HFFc6 (cell line): ENCODE measurements at places on chromosomes 3 and 15. TPM values are rescaled to one million over a fixed set of nuclear protein-coding genes. Genes with fewer than 3 reads are reported as not detected.

GRCh38 chr3:41148478-41148877 is 50.8 kb upstream of the CTNNB1 start:
- DNase-seq = no peak
- no peaks in the 10 kb centered on the region for H3K36me3 ChIP-seq

- H3K27me3 ChIP-seq = peaks cover 1% of the 10 kb centered on the region
- H3K36me3 ChIP-seq = no peaks in the 10 kb centered on the region
- H3K27ac ChIP-seq = no peak overlapping the region
Observed at GRCh38 chr3:122004991-122005565, 17.0 kb downstream of the ILDR1 start.

HCN4 gene
- total RNA-seq = not detected in 2 replicates

DNA sequence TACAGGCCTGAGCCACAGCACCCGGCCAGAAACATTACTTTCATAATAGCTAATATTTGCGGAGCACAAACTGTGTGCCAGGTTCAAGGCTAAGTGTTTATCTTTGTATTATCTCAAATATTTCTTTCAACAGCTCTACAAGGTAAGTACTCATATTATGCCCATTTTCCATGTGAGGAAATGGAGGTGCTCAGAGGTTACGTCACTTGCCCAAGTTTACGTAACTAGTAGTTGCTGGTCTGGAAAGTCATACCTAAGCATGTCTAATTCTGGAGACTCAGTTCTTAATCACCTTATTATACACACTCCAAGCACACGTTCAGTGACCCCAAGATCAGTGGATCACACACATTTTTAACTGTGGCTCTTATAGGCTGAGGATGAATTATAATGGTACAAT is 177.5 kb downstream of the OXSM start:
- no peak overlapping the region for H3K27ac ChIP-seq
- no peaks in the 10 kb centered on the region for H3K4me1 ChIP-seq
- no peak overlapping the region for H3K4me3 ChIP-seq

DNA sequence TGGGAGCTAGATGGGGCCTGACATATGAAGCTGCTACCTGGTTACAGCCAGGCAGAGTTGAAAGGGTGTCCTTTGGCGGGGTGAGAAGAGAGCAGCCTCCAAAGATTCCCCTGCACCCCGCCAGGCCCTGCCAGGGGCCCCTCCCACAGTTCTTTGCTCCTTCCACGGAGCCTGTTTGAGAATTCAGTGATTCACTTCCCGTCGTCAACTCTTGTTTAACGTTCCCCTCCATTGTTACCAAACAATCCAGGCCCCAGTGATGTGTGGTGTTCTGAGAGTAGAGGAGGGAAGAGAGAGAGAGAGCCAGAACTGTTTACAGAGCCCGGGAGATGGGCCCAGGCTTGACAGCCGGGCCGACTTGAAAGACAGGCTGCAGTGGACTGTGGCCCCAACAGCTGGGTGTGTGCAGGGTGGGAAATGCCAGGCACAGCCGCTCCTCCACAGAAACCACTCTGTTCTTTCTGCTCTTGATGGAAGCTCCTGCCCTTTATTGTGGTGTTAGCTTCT is 81.5 kb downstream of the SMAD3 start:
- peaks cover 14% of the 10 kb centered on the region for H3K27me3 ChIP-seq
- peaks cover 97% of the 10 kb centered on the region for H3K4me1 ChIP-seq
- peaks cover 10% of the 10 kb centered on the region for H3K36me3 ChIP-seq
- peak overlapping the region; percentile 94 for H3K27ac ChIP-seq

- peak overlapping the region; percentile 88 for H3K27ac ChIP-seq
- H3K36me3 ChIP-seq = peaks cover 28% of the 10 kb centered on the region
- no peak for DNase-seq
- H3K4me1 ChIP-seq = peaks cover 55% of the 10 kb centered on the region
- no peak overlapping the region; the same call in 1 of the 2 replicates for H3K4me3 ChIP-seq
Observed at GRCh38 chr3:188899881-188900280, 271.9 kb upstream of the TPRG1 start.

BCHE gene
- not detected in 3 replicates for total RNA-seq

DNA sequence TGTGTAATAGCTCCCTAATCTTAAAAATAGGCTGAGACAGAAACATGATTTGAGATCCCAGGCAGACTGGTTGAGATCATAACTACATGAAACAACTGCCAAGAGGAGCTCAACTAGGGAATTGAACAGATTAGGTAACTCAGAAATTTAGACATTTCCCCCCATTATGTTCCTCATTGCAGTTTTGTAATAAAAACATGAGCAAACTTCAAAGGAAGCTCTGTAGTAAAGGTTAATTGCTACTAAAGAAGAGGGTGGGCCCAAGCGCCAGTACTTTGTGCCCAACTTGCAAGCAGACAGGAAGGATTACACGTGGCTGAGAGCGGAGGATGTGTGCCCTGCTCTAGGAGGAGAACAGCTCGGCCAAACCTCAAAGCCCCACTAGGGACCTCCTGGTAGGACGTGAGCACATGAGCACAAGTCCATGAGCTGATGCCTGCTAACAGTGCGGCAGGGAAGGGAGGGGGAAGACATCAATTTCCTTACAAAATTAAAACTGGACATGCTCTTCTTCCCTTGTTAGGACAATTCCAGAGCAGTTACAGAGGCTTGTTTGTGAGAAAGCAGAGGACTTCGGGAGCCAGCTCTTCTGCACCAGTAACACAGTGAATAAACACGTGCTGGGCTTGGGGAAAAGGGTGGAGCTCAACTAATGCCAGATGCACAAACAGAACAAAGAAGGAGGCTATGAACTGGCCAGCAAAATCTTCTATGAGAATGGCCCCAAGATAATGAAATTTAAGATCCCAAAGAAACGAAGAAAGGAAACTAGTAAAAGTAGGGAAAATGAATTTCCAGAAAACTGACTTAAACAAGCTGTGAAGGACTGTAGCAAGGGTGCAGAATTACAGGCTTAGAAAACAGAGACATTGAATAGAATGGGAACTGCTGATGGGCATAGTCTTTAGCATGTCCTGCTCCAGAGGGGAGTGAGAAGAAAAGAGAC is 275.5 kb downstream of the MECOM start:
- H3K27ac ChIP-seq = no peak overlapping the region
- no peaks in the 10 kb centered on the region for H3K4me1 ChIP-seq
- H3K4me3 ChIP-seq = no peak overlapping the region
- no peaks in the 10 kb centered on the region for H3K36me3 ChIP-seq

TSPAN3 gene
- total RNA-seq = 160 to 222 TPM (median 213 TPM) in 3 replicates

MGLL gene
- total RNA-seq = 122 to 145 TPM (median 144 TPM) in 3 replicates

- H3K36me3 ChIP-seq = no peaks in the 10 kb centered on the region
- no peak overlapping the region for H3K4me3 ChIP-seq
- no peaks in the 10 kb centered on the region; the same call in 1 of the 2 replicates for H3K27me3 ChIP-seq
- H3K4me1 ChIP-seq = no peaks in the 10 kb centered on the region
- no peak overlapping the region for H3K27ac ChIP-seq
Observed at GRCh38 chr3:34583451-34583850, 785.0 kb downstream of the PDCD6IP start.

- H3K4me3 ChIP-seq = peak overlapping the region; percentile 76; the same call in 1 of the 2 replicates
- DNase-seq = no peak
- H3K36me3 ChIP-seq = peaks cover 2% of the 10 kb centered on the region; the same call in 1 of the 2 replicates
- no peak overlapping the region for H3K27ac ChIP-seq
- H3K4me1 ChIP-seq = peaks cover 24% of the 10 kb centered on the region; the same call in 1 of the 2 replicates
Observed at GRCh38 chr3:147418371-147418781, 9.2 kb downstream of the ZIC1 start.

ACAN gene
- not detected in 3 replicates for total RNA-seq

IL17RE gene
- total RNA-seq = 0.42 to 0.57 TPM (median 0.54 TPM) in 3 replicates
